ENCODE measurements at places on chromosomes 3 and 15. TPM values are rescaled to one million over a fixed set of nuclear protein-coding genes. Genes with fewer than 3 reads are reported as not detected.
A peak's percentile ranks its signal among the peaks of the same experiment; 100 is the strongest.

GRCh38 chr3:150158943-150159625 lies 188.4 kb upstream of the PFN2 start:
- DNase-seq: peak; percentile 39

- DNase-seq: no peak
These were observed at the start of gene PARP14 for GRCh38 chr3:122680475-122681283. TSS of gene PARP14 (plus strand) at chr3:122680839. CDS start at chr3:122680884, 45 bp downstream.

The SMCO1 gene
- total RNA-seq: not detected

The PYGO1 gene
- total RNA-seq: 13.6 TPM

The ADAMTSL3 gene
- total RNA-seq: 20.0 TPM

The SUSD5 gene
- total RNA-seq: 1.5 TPM

The CYP8B1 gene
- total RNA-seq: not detected

The GABRA5 gene
- total RNA-seq: 17.4 TPM

The FAM240A gene
- total RNA-seq: not detected

DNA sequence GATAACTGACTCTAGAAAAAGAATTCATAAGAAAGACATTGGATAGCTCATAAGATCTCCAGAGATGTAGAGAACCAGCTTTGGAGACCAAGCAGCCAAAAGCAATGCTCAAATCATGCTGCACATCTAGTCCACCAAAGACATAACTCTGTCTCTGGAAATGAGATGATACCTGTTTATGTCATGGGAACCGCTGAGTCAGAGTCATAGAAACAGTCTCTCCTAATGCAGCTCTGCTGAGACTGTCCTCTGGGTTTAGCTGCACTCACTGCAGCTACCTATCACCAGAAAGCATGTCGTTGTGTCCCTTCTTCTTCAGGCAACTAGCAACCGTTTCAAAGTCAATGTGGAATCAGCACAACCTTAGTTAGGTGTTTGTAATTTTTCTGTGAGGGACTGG lies 218.5 kb upstream of the ROBO1 start:
- DNase-seq: no peak

DNA sequence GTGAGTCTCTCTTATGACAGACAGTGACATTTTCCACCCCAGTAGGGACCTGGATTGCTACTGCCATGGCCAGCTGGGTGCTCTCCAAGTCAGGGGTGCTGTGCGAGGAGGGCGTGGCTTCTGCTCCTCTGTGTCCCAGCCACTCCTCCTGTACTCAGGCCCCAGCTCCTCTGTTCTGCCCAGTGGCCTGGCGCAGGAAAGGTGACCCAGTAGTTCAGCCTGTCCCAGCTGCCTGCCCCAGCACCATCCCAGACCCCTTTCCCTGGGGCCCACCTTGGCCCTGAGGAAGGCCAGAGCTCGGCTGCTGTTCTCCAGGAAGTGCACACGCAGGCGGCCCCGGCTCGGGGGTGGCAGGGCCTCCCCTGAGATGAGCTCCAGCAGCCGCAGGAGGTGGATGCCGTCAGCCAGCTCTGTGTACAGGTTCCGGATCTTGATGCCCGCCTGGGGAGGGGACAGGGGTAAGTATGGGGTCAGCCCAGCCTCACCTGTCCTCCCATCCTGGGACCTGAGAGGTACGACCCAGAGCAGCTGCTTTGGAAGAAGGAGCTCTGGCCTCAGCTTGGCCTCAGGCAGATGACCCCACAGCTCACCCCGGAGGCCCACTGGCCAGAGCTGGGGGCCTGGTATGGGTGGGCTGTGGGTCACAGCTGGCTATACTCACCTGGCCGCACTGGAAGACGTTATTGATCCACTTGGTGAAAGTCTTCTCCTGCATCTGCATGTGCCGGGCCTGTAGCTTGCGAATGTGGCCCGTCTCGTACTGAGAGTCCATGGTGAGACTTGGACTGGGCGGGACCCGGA lies 1.0 kb downstream of the SPTBN5 start:
- no peak for DNase-seq

DNA sequence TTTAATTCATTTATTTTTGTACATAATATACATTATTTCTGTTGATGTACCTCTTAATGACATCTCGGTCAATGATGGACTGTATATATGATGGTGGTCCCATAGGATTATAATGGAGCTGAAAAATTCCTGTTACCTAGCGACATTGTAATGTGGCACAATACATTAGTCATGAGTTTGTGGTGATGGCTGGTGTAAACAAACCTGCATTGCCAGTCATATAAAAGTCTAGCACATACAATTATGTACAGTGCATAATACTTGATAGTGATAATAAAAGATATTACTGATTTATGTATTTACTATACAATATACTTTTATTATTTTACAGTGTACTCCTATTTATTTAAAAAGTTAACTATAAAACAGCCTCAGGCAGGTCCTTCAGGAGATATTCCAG lies 15.1 kb downstream of the TTC14 start:
- no peak for DNase-seq

GRCh38 chr3:176651622-176652021 lies 545.7 kb downstream of the TBL1XR1 start:
- no peak for DNase-seq

DNA sequence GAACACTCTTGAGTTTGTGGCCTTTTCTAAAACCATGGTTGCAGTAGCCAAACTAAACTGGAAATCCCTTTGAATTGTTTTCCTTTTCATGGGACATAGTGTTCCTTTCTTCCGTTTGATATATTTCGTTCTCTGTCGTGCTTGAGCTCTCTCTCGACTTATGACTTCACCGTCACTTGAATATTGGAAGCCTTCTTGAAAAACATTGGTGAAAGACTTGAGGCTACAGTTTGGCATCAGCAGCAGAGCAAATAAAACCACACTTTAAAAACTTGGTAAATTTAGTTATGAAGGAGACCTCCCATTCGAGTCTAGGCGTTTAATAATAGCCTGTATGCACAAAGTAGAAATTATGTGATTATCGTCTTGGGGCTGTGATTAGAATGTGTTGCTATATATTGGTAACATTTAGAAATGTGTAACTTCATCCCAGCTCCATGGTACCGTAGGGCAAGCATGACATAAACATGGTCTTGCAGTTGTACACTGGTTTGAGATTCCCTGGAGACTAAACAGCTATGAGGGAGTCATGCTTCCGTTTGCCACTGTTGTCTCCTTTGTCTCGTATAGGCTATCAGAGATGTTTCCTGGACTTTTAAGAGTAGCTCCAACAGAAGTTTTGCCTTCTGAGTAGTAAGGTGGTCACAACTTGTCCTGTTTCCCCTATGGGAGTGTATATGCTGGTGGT lies 122.3 kb downstream of the PTPRG start:
- no peak for DNase-seq

DNA sequence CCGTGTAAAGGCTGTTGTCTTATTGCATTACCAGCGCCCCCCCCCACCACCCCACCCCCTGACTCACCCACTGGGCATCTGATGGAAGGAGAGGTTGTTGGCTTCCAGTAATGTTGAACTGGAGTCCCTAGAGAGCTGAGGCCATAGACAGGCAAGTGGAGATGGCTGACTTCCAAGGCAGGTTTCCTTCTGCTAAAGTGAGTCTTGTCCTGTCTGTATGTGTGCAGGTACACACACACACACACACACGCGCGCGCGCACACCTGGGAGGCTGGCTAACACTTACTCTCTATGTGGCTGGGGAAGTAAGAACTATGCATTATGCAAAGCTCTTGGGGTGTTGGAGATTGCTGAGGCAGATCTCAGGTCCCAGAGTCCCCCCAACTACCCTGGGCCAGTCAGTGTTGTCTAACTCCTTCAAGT lies 1.6 kb upstream of the KY start:
- DNase-seq: peak; percentile 77

GRCh38 chr3:188860147-188860546 lies 311.6 kb upstream of the TPRG1 start:
- no peak for DNase-seq

DNA sequence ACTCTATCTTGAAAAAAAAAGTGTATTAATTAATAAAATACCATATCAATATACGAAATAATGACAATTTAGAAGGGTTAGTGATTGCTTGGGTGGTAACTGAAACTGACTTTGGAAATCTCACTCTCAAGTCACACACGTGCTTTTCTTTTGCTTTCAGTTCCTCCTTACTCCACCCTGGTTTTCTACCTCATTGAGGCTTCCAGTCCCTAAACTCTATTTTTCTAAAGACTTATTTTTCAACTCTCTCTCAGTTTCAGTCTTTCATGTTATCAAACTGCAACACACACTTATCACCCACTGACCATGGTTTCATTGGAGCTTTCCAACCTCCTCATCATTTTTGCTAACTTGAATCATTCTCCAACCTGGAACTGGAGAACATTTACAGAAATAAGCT lies 23.5 kb downstream of the IL12A start:
- DNase-seq: no peak

GRCh38 chr3:32751377-32751776 lies 66.4 kb downstream of the CNOT10 start:
- no peak for DNase-seq

- no peak for DNase-seq
These were observed 25.2 kb upstream of the GPX1 start for GRCh38 chr3:49383387-49383786.

The VILL gene
- 4.1 TPM for total RNA-seq

- DNase-seq: no peak
These were observed 111.7 kb upstream of the CCDC54 start for GRCh38 chr3:107265526-107265925.

DNA sequence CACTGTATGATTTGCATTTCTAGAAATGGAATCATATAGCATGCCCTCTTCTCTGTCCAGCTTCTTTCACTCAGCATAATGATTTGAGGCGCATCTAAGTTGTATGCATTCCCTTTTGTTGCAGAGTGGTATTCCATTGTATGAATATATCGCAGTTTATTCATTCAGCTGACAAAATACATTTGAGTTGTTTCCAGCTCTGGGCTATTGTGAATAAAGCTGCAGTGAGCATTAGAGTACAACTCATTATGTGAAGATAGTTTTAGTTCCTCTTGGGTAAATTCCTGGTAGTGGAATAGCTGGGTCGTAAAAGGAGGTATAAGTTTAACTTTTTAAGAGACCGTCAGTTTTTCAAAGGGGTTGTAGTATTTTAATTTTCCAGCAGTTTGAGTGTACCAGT lies 38.5 kb upstream of the POLR2M start:
- no peak for DNase-seq

The HCLS1 gene
- 28.2 TPM for total RNA-seq

The LIPH gene
- total RNA-seq: 0.34 TPM

DNA sequence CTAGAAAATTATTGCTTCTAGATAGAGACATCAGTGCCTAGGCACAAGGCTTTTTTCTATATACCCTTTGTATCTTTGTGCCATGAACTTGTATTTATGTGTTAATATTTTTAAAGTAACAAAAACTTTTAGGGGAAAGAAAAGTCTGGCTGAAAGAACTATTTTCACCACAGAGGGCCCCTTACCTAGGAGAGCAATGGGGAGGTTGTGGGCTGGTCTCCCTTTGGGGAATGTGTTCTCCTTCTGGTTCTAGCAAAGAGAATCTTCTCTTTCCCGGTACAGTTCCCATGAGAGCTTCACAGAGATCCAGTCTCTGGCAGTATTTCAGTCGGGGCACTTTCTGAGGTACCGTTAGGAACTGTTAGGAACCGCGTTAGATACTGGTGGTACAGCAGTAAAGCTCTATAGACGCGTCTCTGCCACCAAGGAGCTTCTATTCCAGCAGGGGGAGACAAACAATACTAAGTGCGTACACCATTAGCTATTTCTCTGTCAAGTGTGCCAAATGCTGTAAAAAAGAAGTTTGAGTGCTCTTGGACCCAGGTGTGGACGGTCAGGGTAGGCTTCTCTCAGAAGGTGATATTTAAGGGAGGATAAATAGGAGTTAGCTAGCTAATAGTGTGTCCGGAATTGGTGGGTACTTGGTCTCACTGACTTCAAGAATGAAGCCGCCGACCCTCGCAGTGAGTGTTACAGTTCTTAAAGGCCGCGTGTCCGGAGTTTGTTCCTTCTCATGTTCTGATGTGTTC lies 4.6 kb upstream of the EPB42 start:
- DNase-seq: no peak

The GP9 gene
- not detected for total RNA-seq

DNA sequence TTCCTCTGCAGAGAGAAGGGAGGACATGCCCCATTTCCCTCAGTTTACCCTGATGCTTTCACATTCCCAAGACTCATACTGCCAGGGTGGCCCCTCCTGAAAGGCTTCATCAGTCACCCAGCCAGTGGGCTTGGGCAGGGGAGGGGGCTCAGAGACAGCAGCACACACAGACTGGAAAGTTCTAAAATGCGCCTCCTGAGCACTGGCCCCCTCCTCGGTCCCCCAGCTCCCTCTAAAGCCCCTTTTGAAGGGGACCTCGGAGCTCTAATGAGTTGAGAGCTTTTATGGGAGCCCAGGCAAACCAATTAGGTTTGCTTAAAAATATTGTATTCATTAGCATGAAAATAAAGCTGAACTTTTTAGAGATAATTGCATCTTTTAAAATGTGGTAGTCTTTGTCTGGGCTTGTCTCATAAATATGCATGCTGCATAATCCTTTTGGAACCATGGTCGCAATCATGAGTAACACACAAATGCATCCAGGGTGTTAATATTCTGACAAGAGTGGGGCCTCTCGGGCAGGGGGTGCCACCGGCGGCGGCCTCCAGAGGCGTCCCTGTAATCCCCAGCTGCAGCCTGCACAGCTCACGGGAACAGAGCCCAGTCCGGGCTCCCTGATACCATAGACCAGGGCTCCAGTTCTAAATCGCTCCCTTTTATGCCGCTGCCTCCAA lies 78.5 kb downstream of the RPLP1 start:
- DNase-seq: no peak

DNA sequence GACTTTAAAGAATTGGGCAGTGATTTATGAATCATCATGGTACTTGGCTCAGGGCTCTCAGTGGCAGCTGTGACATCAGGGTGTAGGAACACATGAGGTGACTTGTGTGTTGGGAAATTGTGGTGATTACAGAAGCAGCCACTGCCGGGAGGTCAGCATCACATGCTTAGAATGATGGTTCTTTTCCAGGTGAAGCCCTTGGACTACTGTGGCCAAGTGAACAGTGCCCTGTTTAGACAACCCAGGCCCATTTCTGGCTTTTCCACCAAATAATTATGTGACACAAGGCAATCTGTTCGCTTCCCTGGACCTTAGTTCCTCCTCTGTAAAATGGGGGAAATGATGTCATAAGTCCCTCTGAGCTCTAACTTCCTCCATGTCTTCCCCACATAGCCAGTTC lies 139.7 kb upstream of the ROPN1 start:
- DNase-seq: peak; percentile 72

The NISCH gene
- total RNA-seq: 102 TPM

DNA sequence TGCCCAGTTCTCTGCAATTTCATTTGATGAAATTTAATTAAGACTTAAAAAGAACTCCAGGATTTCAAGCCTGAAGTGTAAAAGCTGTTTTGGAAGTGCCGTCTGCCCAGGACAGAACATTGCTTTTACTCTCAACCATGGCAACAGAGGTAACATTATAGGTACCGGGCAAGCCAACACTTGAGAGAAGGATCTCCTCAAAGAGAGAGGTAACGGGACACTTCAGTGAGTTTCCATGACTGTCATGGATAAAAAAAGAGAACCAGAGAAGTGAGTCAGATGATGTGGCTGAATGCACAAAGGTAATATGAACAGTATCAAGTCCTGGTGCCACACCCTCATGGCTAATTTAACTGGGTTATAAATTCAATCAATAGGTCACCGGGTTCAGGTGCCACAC lies 130.2 kb upstream of the LMOD3 start:
- no peak for DNase-seq
